H7 (cell line): ENCODE measurements at places on chromosomes 12 and 14. TPM values are rescaled to one million over a fixed set of nuclear protein-coding genes. Genes with fewer than 3 reads are reported as not detected.

Gene IL26
- total RNA-seq = not detected in 2 replicates

DNA sequence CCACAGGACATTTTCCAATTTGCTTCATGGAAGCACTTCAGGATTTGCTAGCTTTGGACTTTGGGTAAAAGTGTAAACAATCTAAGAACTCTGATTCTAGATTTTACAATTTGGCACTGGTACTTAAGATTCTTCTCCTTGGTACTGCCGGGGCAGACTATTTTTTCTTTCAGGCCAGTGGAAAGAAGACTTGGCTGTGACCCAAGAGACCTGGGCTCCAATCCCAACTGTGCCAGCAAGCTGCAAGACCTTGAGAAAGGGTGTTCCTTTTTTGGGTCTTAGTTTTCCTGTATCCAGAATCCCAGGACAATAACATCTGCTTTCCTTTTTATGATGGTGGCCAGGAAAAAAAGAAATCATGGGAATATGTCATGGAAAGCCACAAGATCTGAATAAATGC is 148.1 kb upstream of the CRY1 start:
- DNase-seq = no peak

Gene AQP6
- total RNA-seq = not detected in 2 replicates

- peak; percentile 7 for DNase-seq
These were observed 89.2 kb downstream of the PDZRN4 start for GRCh38 chr12:41277100-41277945.

DNA sequence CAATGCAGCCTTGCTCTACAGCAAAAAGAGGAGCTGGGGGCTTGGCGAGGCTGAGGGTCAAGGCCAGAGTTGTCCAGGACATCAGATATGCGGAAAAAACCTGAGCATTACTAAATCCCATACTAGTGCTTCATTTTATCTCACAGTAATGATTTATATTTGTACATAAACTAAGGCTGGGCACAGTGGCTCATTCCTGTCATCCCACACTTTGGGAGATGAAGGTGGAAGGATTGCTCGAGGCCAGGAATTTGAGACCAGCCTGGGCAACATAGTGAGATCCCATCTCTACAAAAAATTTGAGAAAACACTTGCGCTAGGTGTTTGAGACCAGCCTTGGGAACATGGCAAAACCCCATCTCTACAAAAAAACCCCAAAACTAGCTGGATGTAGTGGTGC is 11.6 kb upstream of the JPH4 start:
- no peak for DNase-seq

Gene COX8C
- total RNA-seq = not detected in 2 replicates

GRCh38 chr12:128763395-128763794 is 60.4 kb downstream of the SLC15A4 start:
- no peak for DNase-seq

Gene PARPBP
- 30.9 and 33.5 TPM in 2 replicates for total RNA-seq

GRCh38 chr12:97397008-97397407 is 65.6 kb upstream of the RMST start:
- DNase-seq = peak; percentile 37

Gene TMEM253
- total RNA-seq = 0.31 and 0.78 TPM in 2 replicates

Gene CLEC4D
- total RNA-seq = 0.07 TPM in 1 of 2 replicates, not detected in the other

- no peak for DNase-seq
These were observed 183.1 kb downstream of the PHLDA1 start for GRCh38 chr12:75848431-75848925.

Gene SDS
- total RNA-seq = 0.33 and 0.66 TPM in 2 replicates

Gene STXBP6
- 1.0 and 1.2 TPM in 2 replicates for total RNA-seq

- DNase-seq = no peak
These were observed 58.9 kb upstream of the KITLG start for GRCh38 chr12:88638966-88639760.

GRCh38 chr12:26014085-26014484 is 55.6 kb downstream of the RASSF8 start:
- no peak for DNase-seq

DNA sequence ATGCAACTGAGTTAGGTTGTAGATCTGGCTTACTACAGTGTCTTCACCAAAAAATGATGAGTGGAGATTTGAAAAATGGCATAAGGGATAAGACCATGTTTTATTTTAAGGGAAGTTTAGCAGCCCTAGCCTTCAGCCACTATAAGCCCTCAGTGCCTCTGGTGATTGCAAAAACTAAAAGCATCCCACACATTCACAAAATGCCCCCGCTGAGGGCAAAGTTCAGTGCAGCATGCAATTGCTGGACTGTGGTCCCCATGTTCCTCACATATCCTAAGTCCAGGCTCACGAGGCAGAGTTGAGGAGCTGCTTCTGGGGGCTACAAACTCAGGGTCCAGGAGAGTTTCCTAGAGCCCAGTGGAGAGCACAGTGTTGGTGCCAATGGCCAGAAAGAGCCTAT is 29.6 kb upstream of the NCOR2 start:
- no peak for DNase-seq

DNA sequence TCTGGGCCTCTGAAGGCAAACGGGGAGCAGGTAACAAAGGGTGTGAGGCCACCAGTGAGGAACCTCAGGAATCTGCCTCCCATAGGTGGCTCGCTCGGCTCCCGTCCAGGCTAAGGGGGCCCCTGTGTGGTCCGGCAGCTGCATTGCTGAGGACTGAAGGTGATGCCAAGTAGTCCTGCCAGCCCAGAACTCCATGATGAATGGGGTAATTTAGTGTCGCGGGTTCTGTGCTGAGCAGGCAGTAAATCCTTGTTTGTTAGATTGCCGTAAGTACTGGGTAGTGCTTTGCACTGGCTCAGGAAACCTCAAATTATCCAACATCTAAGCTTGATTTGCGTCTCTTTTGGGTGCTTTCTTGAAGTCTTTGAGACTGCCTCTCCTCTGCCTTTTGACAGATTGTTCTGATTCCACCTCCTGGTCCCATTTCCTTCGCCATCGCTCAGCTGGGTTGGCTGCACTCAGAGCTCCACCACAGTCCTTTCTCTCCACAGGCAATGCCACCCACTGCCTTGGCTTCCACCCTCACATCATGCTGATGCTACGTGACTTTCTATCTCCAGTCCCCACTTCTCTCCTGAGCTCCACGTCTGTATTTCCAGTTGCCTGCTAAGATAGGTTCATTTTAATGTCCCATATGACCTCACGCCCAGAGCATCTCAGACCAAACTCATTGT is 392.0 kb downstream of the FUT8 start:
- DNase-seq = no peak

GRCh38 chr12:51415931-51416330 is 8.7 kb upstream of the SLC4A8 start:
- no peak for DNase-seq

DNA sequence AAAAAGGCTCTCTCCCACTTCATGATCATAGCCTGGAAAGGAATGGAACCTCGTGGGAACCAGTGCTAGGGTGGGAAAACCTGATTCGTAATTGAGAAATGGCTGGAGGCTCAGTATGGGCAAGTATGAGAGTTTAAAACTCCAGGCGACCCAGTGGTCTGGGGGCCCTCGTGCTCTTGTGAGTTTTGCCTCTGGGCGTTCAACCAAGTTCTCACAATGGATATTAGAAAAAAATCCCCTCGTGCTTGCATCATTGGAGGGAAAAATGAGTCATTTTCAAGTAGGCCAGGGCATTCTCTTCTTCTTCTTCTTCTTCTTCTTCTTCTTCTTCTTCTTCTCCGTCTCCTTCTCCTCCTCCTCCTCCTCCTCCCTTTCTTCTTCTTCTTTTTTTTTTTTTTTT is 39.0 kb downstream of the GPR68 start:
- DNase-seq = no peak

Gene SERPINA9
- total RNA-seq = not detected in 2 replicates

- no peak for DNase-seq
These were observed 21.8 kb downstream of the APPL2 start for GRCh38 chr12:105214148-105214547.

GRCh38 chr14:51616256-51616655 is 35.5 kb upstream of the FRMD6 start:
- DNase-seq = no peak

DNA sequence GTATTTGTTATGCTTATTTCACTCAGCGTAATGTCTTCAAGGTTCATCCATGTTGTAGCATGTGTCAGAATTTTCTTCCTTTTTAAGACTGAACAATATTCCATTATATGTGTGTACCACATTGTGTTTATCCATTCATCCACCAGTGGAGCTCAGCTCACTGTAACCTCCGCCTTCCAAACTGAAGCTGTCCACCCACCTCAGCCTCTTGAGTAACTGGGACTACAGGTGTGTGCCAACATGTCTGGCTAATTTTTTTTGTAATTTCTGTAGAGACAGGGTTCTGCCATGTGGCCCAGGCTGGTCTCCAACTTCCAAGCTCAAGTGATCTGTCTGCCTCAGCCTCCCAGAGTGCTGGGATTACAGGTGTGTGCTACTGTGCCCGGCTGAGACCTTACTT is 21.1 kb downstream of the CCDC77 start:
- DNase-seq = no peak

GRCh38 chr14:81447021-81447764 is 47.1 kb upstream of the STON2 start:
- DNase-seq = no peak

- DNase-seq = no peak
These were observed 126.1 kb upstream of the MAX start for GRCh38 chr14:65228436-65228835.

GRCh38 chr12:54126029-54126695 is 62.6 kb downstream of the SMUG1 start:
- DNase-seq = peak; percentile 84

Gene CAPS2
- total RNA-seq = 3.2 and 5.2 TPM in 2 replicates

Gene RNU6-8
- not detected in 2 replicates for total RNA-seq

DNA sequence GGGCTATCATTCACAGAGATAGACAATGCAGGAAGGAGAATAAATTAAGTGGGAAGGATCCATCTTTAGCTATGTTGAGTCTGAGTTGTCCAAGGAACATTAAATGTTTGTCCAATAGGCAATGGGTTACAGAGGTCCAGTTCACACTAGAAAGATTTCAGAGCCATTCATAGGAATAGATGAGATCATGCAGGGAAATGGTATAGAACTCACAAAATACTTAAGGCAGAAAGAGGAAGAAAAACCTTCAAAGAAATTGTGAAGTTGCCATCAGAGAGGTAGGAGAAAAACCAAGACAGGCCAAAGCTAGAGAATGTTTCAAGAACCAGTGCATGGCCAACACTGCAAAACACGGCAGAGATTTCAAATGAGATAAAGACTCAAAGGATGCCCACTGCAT is 94.1 kb downstream of the PHLDA1 start:
- no peak for DNase-seq

DNA sequence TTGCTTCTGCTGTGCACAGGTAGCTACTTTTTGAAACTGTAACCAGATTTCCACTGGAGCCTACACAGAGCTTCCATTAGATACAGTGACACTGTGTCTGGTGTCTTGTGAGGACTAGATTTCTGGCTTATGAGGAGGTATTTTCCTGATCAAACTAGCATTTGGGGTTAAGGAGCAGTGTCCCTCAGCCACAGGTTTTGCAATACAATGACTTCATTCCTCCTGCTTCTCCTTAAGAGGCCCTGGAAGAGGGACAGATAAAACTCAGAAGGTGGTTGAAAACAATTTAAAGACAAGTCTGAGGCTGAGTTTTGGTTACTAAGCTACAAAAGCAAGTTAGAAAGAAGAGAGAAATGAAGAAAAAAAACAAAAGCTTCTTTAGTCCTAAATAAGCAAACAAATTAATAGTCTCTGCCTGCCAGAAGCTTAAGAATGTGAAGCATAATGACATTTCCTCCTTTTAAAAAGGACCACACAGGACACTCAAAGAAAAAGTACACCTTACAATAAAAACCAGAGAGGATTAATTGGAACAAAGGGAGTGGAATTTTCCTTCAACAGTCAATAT is 53.0 kb downstream of the PKP2 start:
- DNase-seq = peak; percentile 44

- DNase-seq = no peak
These were observed 33.0 kb upstream of the TSPAN8 start for GRCh38 chr12:71190822-71191221.

Gene MYF6
- 0.11 TPM in 1 of 2 replicates, not detected in the other for total RNA-seq

Gene COCH
- 9.4 and 11.4 TPM in 2 replicates for total RNA-seq

Gene CIROP
- total RNA-seq = 0.42 TPM in 1 of 2 replicates, not detected in the other

DNA sequence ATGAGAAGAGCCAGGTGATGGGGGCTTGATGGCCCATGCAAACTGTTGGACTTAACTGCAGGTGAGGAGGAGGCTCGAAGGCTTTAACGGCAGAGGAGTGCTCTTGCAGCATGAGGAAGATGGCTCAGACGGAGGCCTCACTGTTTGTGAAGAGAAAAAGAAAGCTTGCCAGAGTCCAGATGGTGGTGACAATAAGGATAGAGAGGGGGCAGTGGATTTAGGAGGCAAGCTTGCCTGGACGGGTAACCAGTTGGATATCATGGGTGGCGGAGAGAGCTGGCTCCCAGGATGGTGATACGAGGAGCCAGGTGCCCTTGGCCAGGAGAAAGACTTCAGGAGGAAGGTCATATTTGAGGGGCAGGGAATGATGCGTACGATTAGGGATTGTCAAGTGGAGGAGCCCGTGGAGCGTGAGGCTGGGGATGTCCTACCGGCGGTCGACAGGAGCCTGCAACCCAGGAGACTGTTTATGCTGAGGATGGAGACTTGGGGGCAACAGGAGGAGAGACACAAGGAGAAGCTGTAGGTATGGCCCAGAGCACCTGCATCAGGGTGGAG is 71.8 kb downstream of the CACNA1C start:
- no peak for DNase-seq

DNA sequence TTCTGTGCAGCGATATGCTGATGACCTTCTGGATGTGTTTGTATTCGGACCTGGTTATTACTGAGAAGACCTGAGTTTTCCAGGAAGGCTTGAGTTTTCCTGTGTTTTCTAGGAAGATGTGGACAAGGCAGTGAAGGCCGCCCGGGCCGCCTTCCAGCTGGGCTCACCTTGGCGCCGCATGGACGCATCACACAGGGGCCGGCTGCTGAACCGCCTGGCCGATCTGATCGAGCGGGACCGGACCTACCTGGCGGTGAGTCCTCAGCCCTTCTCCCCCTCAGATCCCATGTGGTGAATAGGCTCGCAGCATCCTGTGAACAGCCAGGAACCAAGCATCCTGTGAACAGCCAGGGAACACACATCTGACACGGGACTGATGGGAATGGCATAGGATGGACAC is 16.3 kb downstream of the ALDH2 start:
- no peak for DNase-seq

Gene FAM90A1
- total RNA-seq = 2.6 and 4.6 TPM in 2 replicates

Gene POLR3B
- 5.5 and 8.5 TPM in 2 replicates for total RNA-seq

DNA sequence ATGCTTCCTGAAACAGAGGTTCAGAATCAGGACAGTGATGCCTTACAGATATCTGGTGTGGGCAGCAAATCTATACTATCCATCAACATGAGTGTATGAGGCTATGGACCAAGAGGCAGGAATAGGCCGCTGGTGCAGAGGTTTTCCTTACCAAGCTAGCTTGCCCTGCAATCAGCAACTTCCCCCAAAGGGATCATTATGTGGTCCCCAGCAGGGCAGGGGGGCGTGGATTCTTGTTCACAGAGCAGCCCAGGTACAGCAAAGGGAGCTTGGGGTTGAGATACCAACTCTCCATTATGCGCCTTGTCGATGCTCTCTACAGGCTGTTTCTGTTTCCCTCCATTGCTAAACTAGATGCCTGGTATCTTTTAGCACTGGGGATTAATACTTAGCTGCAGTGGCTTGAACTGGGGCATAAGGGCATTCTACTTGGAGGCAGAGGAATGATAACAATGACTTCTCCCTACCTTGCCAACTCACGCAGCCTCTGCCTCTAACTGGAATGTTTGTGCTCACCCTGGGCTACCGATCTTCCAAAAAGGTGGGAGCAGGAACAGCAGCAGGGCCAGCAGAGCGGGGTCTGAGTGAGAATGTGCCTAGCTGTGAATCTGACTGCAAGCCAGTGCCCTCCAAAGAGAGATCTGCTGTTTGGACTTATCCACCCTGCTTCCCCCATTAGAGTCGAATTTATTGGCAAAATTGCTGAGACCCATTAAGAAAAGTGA is 10.3 kb upstream of the KRT1 start:
- peak; percentile 66 for DNase-seq
